ENCODE measurements at places on chromosomes 4 and X.

GRCh38 chr4:76058302-76058701, 16.2 kb upstream of the ART3 start:
- DNase-seq, result no peak

DNA sequence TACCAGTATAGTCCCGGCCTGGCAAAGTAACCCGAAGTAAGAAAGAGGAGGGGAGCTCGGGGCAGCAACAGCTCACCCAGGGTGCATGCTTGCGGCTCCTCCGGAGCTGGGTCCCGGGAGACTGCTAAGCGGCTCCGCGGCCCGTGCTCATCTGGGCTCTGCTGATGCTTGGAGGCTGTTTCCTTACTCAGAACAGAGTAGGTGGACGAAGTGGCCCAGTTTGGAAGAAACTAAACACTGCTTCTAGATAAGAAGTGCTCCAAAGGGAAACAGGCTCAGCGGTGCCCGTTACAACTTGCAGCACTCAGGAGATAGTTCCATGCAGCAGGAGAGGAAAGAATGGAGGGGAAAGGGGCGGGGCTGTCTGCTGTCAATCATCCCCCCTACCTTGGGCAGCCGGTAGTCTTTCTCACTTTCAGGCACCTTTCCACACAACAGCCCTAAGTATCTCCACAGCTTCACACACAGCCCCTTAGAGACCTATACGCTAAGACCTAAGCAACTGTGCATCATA, at the start of gene COL4A6:
Gene COL4A6 (minus strand): TSS at position 313 of the 514 bp plus-strand sequence. CDS start 226 bp downstream, at position 87.
- no peak for DNase-seq

DNA sequence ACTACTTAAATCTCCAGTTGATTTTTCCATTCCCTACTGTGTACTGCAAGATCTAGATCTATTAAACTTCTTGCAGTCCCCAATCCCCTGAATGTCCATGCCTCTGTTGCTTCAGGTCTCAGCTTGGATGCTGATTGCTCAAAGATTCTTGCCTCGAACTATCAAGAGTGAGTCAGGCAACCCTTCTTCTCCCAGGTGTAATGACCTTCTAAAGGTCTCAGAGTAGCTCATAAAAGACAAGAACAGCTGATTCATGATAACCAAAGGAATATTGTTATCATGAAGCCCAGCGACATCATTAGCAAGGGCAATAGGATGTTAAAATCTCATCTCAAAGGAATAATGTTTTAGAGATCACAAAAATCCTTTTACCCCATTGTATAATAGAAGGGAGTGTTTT, 6.8 kb upstream of the FABP2 start:
- DNase-seq, result no peak

GRCh38 chrX:70332600-70332999, 42.7 kb downstream of the KIF4A start:
- no peak for DNase-seq

DNA sequence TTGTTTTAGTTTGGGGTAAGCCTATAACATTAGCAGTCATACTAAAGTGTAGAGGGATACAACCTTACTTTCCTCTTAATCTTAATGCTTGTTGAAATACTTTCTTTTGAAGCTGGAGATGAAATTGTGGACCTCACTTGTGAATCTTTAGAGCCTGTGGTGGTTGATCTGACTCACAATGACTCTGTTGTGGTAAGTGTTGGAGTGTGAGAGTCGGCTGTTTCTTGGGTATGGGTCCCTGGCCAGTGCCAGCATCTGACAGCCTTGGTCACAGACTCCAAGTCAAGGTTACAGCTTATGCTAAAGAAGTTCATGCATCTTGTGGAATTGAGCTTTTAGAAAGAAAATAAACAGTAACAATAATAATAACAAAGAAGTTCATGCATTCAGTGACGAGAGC, 31.6 kb downstream of the RNF4 start:
- DNase-seq, result no peak

DNA sequence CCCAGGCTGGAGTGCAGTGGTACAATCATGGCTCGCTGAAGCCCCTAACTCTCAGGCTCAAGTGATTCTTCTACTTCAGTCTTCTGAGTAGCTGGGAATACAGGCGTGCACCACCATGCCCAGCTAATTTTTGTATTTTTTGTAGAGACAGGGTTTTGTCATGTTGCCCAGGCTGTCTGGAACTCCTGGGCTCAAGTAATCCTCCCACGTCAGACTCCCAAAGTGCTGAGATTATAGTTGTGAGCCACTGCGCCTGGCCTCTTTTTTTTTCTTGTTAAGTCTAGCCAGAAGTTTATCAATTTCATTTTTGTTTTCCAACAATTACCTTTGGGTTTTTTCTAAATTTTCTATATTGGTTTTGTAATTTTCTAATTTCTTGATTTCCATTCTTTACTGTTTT, 100.6 kb downstream of the GC start:
- DNase-seq, result no peak

DNA sequence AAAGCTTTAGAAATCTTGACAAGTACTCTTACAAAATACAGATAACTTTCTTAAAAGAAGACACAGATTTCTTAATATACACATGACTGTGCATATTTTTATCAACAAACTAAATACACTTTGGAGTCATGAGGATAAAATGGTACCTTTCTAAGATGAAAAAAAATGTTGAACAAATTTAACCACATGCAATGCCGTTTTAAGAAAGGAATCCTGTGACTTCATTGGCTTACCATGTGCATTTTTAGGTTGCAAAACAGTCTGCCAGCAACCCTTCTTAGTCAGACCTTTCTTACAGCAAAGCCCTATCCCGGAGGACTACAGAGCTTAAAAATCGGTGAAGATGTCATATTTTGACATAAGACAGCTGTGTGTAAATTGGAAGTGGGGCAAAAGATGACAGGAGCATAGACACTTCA, 51.7 kb downstream of the GASK1B start:
- DNase-seq, result no peak

- no peak for DNase-seq
These were observed 935.2 kb downstream of the PCDH7 start for GRCh38 chr4:31655328-31655727.

DNA sequence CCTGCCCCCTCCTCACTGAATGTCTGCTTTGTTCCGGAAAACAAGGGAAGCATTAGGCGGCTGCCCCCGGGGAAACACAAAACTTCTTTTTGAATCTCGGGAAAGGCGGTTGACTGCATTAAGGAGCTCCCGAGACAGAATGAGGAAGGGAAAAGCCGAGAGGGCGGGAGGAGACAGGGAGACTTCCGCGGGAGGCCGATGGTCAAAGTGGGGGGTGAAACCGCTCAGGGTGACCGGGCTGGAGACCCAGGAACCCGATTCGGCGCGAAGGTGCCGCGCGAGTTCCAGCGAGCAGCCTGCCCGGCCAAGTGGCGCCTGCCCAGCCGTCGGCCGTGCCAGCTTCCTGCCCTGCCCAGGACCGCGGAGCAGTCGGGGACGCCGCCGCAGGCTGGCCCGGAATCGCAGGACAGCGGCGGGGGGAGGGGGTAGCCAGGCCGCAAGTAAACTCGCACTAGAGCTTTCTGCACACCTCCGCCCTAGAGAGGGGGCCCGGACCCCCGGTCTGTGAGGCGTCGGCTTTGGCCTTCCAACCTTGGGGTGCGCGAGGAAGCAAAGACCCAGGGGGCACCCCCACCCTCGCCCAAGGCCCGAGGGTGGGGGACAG, 55.1 kb upstream of the BCOR start:
- no peak for DNase-seq

DNA sequence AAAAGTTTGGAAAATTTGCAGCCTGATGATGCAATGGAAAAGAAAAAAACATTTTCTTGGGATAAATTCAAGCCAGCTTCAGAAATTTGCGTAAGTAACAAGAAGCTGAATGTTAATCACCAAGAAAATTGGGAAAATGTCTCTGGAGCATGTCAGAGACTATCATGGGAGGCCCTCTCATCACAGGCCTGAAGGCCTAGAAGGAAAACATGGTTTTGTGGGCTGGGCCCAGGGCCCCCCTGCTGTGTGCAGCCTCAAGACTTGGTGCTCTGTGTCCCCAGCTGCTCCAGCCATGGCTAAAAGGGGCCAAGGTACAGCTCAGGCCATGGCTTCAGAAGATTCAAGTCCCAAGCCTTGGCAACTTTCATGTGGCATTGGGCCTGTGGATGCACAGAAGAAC, 1049.8 kb upstream of the GRIA3 start:
- DNase-seq, result no peak

- no peak for DNase-seq
These were observed 233.6 kb downstream of the PCDH7 start for GRCh38 chr4:30953799-30954198.

DNA sequence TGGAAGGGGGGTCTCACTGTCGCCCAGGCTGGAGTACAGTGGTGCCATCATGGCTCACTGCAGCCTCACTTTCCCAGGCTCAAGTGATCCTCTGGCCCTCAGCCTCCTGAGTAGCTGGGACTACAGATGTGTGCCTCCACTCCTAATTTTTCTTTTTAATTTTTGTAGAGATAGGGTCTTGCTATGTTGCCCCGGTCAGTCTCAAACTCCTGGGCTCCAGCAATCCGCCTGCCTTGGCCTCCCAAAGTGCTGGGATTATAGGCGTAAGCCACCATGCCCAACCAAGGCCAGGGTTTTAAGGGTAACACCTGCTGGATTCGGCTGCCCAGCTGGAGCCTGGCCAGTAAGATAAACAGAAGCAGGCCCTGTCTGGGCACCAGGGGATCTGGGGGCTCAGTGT, 3.4 kb downstream of the TREX2 start:
- DNase-seq, result no peak

DNA sequence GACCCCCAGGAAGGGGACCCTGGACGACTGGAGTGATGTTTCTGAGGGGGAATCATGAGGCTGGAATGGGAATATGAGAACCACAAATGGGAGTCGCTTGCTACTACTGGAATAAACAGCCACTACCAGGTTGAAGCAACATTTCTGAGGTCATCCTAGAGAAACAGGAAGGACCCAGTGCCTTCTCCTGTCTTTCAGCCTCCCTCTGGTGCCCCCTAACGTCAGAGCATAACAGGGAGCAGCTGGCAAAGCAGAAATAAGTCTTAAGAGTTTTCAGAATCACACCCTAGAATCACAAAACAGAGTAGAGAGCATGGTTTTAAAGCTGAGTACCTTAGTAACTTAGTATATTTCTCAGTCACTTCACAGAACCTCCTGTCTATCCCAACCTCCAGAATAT, 347.8 kb upstream of the PITX2 start:
- no peak for DNase-seq

DNA sequence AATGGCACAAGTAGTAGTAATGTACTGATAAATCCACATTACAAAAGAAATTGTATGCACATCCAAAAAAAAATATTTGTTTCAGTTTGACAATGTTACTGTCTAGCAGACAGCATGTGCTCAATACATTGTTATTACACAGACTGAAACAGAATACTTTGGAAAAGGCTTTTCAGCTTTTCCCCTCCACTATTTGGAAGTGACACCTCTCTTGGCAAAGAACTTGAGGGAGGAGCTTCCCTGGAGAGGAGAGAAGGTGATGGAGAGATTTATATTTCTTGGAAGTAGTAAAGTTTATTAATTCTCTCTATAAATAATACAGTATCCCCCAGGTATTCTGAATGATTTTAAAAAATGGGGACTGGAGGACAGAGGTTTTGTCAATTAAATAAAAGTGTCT, 131.8 kb downstream of the SCFD2 start:
- DNase-seq, result no peak

DNA sequence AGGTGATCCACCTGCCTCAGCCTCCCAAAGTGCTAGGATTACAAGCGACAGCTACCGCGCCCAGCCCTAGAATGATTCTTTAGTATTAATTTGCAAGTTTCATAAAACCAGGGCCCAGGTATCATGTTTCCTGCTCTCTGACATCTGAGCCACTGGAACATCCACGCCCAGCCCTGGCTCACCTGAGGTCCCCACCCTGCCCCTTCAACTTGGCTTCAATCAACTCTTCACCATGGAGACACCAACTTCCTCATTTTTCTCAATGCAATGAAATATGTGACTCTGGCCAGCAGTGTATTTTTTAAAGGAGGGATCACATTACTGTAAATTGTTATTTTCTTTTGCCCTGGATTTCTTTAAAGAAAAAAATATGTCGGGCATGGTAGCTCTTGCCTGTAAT, 3.9 kb downstream of the PRSS12 start:
- no peak for DNase-seq

- DNase-seq, result no peak
These were observed 66.6 kb upstream of the ARHGAP24 start for GRCh38 chr4:85408301-85408700.

DNA sequence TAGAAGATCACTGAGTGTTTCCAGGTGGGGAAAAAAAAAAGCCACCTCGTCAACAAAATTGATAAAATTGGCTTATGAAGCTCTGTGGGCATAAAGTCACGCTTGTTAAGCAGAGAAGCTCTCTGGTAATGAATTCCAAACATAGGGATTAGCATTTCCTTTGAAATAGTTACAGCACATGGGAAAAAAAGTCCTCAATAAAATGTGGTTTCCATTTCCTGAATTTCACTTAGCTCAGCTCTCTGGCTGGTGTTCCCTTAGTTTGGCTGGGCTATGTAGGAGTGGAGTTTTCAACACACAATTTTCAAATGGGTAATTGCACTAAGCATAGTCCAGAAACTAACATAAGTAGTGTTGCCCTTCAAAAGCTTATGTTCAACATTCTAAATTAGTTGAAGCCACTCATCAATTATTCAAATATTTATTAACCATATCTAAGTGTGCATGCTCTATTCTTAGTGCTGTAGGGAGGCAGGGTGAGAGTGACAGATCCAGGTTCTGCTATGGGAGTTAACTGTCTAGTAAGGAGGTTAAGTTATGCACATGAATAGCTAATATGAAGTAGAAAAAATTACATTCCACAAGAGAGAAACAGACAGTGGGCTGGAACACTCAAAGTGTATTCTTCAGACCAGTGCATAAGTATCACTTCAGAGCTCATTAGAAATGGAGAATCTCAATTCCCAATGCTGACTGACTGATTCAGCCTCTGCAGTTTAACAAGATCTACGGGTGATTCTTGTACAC, 445.7 kb downstream of the SMARCA1 start:
- DNase-seq, result no peak

GRCh38 chr4:94959307-94959706, 201.6 kb downstream of the BMPR1B start:
- DNase-seq, result no peak

DNA sequence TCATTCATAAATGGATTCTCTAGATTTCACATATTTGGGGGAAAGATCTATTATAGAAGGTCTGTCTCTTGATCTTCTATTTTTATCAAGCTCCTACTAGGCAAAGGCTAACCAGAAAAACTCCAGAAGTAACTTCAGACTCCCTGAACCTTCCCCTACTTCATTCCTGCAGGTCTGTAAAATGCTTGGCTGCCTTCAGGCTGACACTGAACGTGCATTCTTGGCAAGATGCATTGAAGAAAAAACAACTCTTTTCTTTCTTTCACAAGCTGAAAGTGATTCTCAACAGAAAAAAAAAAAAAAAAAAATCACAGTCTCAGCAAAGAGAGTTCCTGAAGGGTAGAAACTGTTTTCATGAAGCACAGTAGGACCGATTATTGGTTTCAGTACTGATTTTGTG, 12.7 kb downstream of the OPHN1 start:
- no peak for DNase-seq

GRCh38 chr4:31261632-31262031, 541.5 kb downstream of the PCDH7 start:
- no peak for DNase-seq

- DNase-seq, result no peak
These were observed 29.5 kb upstream of the RAB39B start for GRCh38 chrX:155293771-155294170.
